Caudate nucleus (tissue), 63 donors: ENCODE measurements at places on chromosomes 4 and X.

- DNase-seq = no peak
These were observed 5.2 kb upstream of the ENAM start for GRCh38 chr4:70623323-70623722.

DNA sequence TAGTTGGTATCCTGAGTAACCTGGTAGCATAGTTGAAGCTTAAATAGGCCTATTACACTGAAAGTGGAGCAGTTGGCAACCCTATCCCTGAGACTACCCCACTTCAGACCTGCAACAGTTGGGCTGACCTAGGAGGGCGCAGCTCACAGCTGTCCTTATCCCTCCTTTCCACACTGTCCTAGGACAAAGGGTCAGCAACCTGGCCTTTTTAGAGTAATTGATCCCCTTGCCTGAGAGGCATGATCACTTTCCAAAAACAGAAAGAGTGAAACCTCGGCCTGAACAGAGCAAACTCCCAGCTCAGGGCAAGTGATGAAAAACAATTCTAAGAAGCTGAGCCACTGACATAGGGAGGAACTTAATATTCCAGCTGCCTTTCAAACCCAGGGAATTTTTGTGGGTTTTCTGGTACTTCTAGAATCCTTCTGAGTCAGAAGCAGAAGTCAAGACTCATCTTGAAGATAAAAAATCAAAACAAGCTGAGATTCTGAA is 94.9 kb upstream of the MYOZ2 start:
- no peak for DNase-seq

- DNase-seq = no peak
These were observed 30.8 kb downstream of the ZNF827 start for GRCh38 chr4:145907812-145908211.

GRCh38 chr4:185722029-185722316 is 90.0 kb downstream of the SORBS2 start:
- no peak for DNase-seq

GRCh38 chr4:142278663-142279062 is 567.4 kb downstream of the INPP4B start:
- no peak for DNase-seq

- no peak for DNase-seq
These were observed 686.1 kb downstream of the GLUD2 start for GRCh38 chrX:121733514-121733913.

DNA sequence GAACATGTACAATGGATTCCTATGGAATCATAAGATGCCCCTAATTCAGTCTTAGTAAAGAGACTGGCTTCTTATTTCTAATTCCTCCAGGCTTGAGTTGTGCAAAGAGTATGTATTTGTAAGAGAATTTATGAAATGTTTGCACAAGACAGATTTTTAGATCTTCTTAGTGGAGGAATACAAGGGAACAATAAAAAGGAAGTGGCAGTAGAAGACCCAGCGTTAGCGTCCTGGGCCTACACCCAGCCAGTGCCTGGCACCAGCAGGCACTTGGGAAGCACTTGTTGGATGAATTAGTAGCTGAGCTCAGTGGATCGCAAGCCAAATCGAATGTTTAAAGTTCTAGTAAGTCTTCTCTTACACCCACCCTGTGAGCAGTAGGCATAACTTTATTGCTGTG is 157.4 kb downstream of the PTTG2 start:
- no peak for DNase-seq

- no peak for DNase-seq
These were observed 222.2 kb upstream of the DKK2 start for GRCh38 chr4:107258359-107258758.

GRCh38 chrX:53374222-53374820 is 48.1 kb downstream of the SMC1A start:
- DNase-seq = no peak

GRCh38 chrX:1609762-1610161 is 5.1 kb upstream of the ASMT start:
- DNase-seq = no peak

DNA sequence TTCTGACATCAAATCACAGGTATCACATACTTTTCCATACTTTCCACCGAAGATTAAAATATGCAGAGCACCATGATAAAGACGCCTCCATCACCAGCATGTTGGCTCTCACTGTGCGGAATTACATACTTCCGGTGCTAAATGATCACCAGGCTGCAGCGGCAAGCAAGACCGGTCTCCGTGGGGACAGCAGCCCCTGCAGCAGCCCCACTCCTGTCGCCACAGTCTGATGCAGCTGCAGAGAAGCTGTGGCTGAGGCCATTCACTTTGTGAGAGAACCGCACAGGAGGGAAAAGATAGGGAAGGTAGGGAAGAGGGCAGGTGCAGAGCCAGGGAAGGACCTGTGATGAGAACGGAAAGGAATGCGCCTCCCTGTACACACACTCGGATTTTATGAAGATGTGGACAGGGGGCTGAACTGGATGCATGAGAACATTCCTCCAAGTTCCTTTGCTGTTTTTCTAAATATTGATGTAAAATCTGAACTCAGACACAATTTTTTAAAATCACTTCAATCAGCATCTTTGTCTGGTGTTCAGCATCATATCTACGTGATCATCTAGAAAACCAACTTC is 38.3 kb downstream of the AFAP1 start:
- no peak for DNase-seq

DNA sequence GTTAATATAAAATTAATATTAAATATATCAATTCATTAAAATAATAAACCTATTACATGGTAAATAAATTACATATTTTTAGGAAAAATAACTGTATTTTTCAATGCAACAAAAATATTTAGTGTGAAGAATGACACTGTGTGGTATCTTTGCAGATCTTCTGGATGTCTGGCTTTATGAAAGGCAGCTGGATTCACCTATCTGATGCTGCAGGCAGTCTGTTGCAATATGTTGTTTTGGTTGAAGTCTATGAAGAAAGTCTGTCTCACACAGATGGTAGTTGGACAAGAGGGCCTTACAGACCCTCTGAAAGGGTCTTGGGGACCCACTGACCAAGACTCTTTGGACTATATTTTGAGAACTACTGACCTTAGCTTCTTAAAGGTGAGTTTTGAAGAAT is 89.1 kb upstream of the TMEM150C start:
- no peak for DNase-seq

- no peak for DNase-seq
These were observed 4.5 kb downstream of the G6PD start for GRCh38 chrX:154541896-154542722.

- DNase-seq = no peak
These were observed 15.5 kb downstream of the P2RY8 start for GRCh38 chrX:1521459-1521956.

- no peak for DNase-seq
These were observed 463.4 kb upstream of the GRID2 start for GRCh38 chr4:91840359-91840758.

DNA sequence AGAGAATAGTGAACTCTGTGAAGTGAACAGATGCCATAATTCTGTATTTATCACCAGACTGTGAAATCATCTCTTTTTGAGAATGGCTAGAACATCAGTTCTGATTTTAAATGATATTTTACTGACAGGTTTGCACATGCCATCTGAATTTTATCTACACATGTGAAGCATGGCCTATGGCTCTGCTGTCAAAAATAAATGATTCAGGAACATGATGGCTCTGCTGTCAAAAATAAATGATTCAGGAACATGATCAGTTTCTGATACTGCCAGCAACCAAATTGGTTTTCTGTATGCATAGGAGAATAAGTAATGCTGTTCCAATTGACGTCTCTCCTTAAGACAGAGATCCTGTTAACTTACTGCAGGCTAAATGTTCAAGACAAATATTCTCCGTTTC is 70.6 kb upstream of the TLL1 start:
- DNase-seq = no peak

GRCh38 chrX:154056770-154057241 is 37.1 kb upstream of the IRAK1 start:
- no peak for DNase-seq

DNA sequence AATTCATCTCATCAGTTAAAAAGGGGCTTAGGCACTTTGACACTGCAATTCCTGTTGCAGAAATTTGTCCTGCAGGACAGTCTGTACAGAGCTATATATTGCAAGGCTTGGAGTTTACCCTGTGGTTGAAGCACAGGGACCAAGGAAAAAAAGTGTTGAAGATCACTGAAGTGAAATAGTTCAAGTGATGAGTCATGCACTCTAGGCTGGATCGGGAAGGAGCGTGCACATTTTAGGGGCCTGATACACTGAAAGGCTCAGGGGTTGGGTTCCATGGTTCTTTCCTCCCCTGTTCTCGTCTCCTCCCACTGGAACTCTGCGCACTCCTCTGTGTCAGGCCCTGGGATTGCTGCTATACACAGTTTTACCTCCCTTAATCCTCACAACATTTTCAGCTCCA is 104.9 kb upstream of the ARMCX2 start:
- DNase-seq = no peak

- DNase-seq = no peak
These were observed 41.7 kb downstream of the FGFRL1 start for GRCh38 chr4:1053080-1053661.

GRCh38 chrX:146238173-146238572 is 420.5 kb downstream of the SLITRK2 start:
- no peak for DNase-seq

- no peak for DNase-seq
These were observed 1841.0 kb upstream of the PCDH7 start for GRCh38 chr4:28879178-28879577.

GRCh38 chrX:122788216-122788615 is 395.9 kb upstream of the GRIA3 start:
- no peak for DNase-seq

DNA sequence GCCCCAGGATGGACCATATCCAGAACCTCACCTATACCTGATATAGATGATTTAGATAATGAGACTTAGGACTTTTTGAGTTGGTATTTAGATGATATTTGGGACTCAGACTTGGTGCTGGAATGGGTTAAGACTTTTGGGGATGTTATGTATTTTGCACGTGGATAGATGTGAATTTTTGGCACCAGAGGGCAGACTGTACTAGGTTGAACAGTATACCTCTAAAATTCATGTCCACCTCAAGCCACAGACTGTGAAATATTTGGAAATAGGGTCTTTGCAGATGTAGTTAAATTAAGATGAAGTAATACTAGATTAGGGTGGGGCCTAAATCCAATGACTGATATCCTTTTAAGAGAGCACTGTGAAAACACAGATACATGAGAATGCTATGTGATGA is 15.6 kb downstream of the RBM41 start:
- DNase-seq = no peak

DNA sequence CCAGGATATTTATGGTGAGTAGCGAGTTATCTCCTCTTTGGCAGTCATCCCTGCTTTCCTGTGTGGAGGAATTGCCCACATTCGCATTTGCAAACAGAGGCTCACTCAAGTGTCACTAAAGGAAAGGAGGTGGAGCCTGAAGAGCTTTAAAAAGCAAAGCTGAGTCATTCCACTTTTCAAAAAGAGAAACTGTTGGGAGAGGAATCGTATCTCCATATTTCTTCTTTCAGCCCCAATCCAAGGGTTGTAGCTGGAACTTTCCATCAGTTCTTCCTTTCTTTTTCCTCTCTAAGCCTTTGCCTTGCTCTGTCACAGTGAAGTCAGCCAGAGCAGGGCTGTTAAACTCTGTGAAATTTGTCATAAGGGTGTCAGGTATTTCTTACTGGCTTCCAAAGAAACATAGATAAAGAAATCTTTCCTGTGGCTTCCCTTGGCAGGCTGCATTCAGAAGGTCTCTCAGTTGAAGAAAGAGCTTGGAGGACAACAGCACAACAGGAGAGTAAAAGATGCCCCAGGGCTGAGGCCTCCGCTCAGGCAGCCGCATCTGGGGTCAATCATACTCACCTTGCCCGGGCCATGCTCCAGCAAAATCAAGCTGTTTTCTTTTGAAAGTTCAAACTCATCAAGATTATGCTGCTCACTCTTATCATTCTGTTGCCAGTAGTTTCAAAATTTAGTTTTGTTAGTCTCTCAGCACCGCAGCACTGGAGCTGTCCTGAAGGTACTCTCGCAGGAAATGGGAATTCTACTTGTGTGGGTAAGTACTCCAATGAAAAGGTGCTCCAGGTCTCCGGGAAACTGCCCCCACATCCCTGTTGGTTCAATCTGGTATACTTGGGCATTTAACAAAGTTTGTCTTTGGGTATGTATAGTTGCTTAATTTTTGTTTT is at the start of gene EGF:
Gene EGF (plus strand): TSS at position 178 of the 890 bp plus-strand sequence. CDS start 453 bp downstream, at position 631.
- DNase-seq = no peak

DNA sequence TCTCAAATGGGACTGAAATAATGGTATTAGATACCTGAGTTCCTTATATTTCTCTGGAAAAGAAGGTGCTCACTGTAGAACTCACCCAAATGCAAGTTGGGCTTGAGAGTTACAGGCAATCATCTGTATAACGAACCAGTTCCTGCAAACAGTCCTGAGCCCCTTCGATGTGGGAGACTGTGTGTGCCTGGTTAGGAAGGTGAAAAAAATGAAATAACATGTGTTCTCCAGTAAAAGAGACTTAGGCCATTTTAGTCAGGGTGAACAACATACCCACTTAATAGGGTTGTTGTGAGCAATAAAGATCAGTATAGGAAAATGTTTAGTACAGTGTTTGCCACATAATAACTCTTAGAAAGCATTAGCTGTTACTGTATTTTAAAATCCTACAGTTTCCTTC is 23.4 kb downstream of the STIM2 start:
- DNase-seq = no peak

DNA sequence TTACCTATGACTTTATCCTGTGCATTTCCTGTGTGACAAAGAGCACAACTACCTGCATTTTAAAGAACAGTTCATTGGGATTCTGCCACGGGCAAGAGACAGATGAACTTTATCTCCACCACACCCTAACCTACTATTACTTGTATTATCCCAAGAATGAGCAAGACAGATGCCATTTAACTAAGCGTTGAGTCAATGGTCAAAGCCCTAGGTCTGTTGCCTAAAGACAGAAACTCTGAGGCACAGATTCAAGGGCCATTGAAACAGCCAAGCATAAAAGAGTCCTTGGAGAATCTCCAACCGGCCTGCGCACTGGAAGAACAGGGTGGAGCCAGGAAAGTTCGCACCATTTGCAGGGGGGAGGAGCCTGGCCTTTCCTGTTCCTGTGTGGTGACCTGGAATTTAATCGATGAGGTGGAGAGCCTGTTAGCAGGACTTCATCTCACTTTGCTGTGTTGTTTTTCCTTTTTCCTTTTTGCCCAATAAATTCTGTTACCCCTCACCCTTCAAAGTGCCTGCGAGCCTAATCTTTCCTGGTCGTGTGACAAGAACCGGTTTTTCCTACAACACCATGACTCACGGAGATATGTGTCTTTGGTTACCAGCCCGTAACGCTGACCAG is 146.4 kb upstream of the DIAPH2 start:
- DNase-seq = no peak

DNA sequence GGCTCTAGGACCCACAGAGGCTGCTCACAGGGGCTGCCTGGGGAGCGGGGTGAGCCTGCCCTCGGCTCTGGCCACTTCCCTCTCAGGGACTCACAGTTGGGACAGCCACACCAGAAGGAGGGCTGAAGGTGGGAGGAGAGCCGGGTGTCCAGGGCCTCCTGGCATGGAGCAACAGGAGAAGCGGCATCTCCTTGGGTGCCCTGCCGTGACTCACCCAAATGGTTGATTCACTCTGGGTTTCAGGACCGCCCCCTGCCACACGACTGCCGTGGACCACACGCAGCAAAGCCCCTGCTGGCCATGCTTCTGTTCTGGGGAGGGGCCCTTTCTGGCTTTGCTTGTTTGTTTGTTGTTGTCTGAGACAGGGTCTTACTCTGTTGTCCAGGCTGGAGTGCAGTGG is 86.0 kb upstream of the AFAP1 start:
- DNase-seq = no peak

- DNase-seq = no peak
These were observed 28.7 kb downstream of the DIAPH2 start for GRCh38 chrX:96713303-96713702.

- no peak for DNase-seq
These were observed 349.5 kb upstream of the HAND2 start for GRCh38 chr4:173879509-173879908.

GRCh38 chr4:56055027-56055977 is 106.6 kb downstream of the CEP135 start:
- DNase-seq = no peak
